Upper lobe of right lung (tissue), 1 donor: ENCODE measurements at places on chromosomes 7 and 10.

- DNase-seq = no peak
Measured at GRCh38 chr7:13179775-13180523, 492.5 kb downstream of the ARL4A start.

DNA sequence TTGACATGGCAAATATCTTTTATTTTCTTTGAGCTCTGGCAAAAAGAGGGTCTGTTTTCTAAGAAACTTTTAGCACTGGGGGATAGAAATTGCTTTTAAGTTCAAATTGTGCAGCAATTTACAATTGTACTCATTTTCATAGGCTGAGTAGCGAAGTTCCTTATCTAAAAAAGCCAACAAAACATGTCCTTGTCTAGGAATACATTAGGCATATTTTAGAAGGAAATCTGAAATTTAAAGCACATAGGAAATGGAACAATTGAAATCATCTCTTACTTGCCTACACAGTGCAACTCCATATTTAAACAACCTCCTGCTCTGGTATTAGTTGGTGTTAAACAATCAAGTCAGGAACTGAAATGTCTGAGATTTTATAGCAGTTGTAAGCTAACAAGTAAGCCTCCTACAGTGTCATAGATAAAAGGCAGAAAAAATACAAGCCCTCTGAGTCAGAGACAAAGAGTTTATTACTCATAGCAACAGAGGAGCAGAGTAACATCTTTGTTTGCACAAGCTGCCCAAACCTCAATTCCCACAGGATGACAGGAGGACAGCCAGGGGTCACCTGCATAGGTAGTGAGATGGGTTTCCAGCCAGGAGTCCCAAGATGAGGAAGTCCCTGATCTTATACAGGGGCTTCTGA lies 280.2 kb upstream of the HGF start:
- DNase-seq = no peak

- DNase-seq = no peak
Measured at GRCh38 chr10:116169782-116170445, 103.1 kb downstream of the GFRA1 start.

- DNase-seq = no peak
Measured at GRCh38 chr10:74480778-74481177, 329.8 kb downstream of the ADK start.

DNA sequence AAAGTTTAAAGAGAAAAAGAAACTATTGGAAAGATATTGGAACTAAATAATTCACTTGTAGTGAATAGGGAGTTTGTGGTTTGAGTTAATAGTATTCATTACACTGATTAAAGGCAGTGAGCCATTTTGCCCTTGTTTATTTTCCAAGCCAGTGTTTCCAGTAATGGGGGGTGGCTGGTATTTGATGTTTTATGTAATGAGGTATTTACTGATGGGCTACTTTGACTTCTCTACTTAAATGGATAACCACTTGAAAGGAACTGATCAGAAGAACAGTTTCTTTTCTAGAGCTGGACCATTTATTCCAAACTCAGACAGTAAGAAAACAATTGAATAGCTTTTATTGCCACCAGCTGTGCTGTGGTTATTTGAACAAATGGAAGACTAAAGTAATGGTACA lies 227.0 kb upstream of the HDAC9 start:
- DNase-seq = no peak

- DNase-seq = no peak
Measured at GRCh38 chr7:69739931-69740431, 141.7 kb downstream of the AUTS2 start.

DNA sequence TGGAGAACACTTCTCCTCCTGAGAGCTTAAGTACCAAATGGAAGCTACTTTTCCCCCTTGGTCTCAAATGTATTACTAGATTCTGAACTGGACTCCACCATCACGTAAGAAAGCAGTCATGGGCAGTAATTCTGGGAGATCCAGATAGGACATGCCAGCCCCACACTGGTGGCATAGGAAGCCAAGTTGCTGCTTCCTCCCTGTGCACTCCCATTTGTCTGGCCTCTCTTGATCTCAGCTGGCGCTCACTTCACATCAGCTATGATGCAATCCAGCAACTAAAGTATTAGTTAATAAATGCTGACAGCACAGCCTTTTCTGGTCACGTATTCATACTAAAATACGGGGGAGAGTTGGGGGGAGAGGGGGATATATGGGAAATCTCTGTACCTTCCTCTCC lies 3.4 kb upstream of the IL6 start:
- DNase-seq = no peak
